ENCODE measurements at places on chromosomes 3 and 15.

DNA sequence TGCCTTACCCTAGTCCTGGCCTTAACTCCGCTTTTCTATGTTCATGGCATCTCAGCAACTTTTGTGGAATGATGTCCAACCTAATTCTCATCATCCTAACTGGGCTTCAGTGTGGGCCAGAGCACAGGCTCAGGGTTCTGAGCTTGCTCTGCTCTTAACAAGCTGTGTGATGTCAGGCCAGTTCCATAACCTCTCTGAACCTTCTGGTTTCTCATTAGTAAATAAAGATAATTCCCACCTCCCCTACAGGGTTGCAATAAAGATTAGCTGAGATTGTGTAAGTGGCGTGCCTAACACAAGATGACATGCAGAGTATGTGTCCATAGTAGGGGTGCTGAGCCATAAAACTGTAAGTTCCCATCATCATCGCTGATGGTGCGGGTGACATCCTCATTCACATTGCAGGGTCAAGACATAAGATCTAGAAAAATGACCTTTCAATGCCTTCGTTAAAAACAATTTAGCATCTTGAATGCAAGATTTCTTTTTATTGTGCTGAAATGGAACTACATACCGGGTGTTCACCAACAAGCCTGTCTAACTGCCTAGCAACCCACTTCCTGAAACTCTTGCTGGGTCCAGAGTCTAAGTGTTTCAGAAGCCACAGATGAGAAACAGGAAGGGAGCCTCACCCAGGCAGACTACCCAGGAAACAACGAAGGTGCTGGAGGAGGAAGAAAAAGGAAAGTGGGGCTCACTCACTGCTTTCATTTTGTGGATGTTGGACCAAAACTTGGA lies 36.2 kb downstream of the CDCP1 start:
- DNase-seq, result no peak

DNA sequence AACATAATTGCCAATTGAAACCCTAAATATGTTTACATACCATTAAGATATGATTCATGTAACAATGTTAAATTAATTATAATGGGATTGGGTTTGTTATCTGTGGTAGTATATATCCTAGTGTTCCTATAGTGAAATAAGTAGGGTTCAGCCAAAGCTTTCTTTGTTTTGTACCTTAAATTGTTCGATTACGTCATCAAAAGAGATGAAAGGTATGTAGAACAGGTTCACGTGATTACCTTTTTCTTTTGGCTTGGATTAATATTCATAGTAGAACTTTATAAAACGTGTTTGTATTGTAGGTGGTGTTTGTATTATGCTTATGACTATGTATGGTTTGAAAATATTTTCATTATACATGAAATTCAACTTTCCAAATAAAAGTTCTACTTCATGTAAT lies 212.4 kb downstream of the CHL1 start:
- DNase-seq, result no peak

DNA sequence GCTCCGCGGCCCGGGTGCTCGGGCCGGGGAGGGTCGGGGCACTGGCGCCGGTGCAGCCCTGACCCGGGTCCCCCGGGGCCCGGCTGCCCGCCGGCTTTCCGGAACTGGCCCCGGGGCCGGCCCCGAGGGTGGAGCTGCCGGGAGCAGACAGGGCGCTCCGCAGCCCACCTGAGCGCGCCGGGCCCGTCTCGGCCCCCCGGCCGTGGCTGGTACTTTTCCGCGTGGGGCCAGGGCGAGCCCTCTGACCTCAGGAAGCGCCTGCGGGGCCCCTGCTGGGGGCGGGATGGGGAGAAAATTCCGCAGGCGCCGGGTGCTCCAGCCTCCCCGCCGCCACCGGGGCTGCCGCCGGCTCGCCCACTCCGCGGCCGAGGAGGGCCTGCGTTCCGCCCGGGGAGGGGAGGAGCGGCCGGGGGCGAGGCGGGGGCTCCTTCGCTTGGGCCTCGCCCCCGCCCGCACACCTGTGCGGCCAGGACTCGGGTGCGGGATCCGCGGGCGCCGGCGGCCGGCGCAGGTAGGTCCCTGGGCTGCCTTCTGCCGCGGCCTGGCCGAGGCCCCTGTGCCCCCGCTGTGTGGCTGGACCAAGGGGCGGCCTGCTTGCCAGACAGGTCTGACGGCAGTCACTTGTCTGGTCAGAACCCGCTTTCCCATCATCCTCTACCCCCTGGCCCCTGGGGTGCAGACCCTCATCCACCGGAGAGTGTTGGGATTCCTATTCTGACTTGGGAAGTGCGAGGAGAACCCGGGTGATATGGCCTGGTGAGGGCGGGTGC lies 3.5 kb downstream of the FURIN start:
- DNase-seq, result no peak

DNA sequence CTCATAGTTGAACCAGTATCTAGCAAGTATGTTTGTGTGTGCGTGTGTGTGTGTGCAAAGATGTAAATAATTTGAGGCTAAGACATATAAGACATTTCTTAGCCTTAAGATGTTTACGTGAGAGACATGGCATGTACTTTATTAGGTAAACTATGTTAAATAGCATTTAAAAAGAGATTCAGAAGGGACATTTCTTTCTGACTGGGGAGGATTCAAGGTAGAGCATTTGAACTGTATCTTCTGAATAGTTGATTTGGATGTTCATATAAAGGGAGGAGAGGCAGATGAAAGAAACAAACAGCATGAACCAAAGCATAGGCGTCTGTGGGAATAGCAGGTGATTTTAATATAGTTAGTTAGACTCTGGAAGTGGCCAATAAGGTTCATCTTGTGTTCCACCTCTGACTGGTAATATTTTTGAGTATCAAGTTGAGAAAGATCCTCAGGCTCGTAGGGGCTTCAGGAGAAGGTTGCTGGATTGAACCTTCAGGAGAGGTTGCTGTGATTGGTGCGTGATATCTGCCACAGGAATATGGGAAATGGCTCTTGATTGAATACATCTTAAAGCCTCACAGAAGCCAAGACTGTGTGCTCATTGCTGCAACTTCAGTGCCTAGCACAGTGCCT lies 12.6 kb downstream of the NFKBIZ start:
- DNase-seq, result no peak

GRCh38 chr15:90209591-90209990 lies 8.5 kb downstream of the SEMA4B start:
- no peak for DNase-seq

- DNase-seq, result no peak
These were observed 44.0 kb downstream of the TPRA1 start for GRCh38 chr3:127546554-127546953.

DNA sequence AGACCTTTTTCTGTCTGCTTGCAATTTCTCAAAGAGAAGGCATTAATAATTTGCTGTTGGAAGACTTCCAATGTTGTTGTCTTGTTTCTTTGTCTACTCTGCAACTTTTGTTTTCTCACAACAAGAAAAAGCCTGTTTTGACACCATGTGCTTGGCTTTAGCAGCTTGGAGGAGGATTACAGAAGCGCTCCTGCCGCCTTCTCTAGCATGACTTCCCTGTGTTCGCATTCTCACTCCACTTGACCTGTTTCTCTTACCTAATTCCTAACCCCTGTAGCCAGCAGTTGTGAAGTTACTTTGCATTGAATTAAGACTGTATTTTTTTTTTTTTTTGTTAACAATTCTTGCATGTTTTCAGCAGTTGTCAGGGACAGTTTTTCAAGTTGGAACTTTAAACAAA lies 235.3 kb upstream of the GOLIM4 start:
- DNase-seq, result no peak

DNA sequence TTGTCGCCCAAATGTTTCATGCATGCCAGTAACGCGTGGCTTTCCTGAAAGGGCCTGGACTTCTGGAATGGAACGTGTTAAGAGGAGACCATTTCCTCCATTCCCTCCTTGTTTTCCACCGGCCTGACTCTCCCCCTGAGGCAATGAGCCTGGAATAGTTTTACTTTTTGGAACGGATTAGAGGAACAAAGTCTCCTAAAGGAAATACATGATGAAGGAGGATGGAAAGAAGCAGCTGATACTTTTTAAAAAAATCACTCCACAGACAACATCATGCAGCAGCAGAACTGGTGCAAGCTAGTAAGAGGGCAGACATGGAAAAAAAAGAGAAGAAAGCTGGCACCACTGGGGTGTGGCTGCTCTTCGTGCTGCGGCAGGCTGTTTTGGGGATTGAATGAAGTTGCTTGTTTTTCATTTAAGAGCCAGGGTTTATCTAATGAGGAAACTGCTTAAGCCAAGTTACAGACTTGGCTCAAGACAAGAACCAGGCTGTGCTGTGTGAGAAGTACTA lies 3.6 kb upstream of the KBTBD12 start:
- peak; percentile 13 for DNase-seq

- no peak for DNase-seq
These were observed 40.1 kb downstream of the FNDC3B start for GRCh38 chr3:172079326-172079976.

- peak; percentile 68 for DNase-seq
These were observed 26.9 kb upstream of the EHHADH start for GRCh38 chr3:185280572-185281365.

Data from AG10803 (cell line).